Brain pericyte (primary cell): ENCODE measurements at places on chromosomes 7 and 10.

GRCh38 chr7:148883266-148884048, 634 bp downstream of the EZH2 start:
- no peak for DNase-seq

GRCh38 chr7:108076156-108076555, 54.0 kb downstream of the LAMB4 start:
- DNase-seq, result no peak

GRCh38 chr7:128032605-128033235, 1.5 kb upstream of the LRRC4 start:
- no peak for DNase-seq

DNA sequence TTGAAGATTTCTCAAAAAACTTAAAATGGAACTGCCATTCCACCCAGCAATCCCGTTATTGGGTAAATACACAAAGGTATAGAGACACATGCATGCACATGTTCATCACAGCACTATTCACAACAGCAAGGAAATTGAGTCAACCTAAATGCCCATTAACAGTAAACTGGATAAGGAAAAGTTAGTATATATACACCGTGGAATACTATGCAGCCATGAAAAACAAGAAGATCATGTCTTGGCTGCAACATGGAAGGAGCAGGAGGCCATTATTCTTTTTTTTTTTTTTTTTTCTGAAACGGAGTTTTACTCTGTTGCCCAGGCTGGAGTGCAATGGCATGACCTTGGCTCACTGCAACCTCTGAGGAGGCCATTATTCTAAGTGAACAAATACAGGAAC, 749.0 kb downstream of the MAGI2 start:
- no peak for DNase-seq

- DNase-seq, result no peak
Measured at GRCh38 chr10:113550365-113550764, 2.5 kb upstream of the HABP2 start.

DNA sequence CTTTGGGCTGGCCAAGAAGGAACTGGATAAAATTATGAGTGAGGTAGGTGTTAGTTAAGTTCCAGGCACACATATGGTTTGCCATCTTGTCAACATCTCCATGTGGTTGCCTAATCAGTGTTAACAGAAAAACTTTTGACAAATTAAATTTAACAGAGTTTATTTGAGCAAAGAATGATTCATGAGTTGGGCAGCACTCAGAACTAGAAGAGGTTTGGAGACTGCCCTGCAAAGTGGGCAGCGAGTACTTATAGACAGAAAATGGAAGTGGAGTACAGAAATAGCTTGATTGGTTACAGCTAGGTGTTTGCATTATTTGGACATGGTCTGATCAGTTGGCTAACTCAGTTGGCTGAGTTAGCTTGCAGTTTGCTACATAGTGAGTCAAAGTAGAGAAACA, 37.5 kb upstream of the AGK start:
- DNase-seq, result no peak

DNA sequence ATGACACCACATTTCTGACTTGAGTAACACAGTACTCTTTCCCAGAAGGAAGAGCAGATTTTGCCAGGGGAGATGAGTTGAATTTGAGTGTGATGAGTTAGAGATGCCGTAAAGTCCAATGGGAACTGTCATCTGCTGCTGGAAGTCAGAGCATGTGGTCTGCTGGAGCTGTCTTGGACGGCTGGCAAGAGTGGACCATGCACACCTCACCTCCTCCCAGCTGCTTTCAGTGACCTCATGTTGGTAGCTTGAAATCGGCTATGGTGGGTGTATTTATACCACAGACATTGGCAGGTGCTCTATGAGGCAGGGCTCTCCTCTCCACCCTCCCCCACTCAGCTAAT, 82.3 kb downstream of the COL13A1 start:
- DNase-seq, result no peak
